ENCODE measurements at places on chromosomes 7 and 10.

- DNase-seq = no peak
Observed at GRCh38 chr10:126433351-126433750, 45.1 kb upstream of the ADAM12 start.

GRCh38 chr7:138542183-138542582 lies 82.1 kb downstream of the TRIM24 start:
- no peak for DNase-seq

DNA sequence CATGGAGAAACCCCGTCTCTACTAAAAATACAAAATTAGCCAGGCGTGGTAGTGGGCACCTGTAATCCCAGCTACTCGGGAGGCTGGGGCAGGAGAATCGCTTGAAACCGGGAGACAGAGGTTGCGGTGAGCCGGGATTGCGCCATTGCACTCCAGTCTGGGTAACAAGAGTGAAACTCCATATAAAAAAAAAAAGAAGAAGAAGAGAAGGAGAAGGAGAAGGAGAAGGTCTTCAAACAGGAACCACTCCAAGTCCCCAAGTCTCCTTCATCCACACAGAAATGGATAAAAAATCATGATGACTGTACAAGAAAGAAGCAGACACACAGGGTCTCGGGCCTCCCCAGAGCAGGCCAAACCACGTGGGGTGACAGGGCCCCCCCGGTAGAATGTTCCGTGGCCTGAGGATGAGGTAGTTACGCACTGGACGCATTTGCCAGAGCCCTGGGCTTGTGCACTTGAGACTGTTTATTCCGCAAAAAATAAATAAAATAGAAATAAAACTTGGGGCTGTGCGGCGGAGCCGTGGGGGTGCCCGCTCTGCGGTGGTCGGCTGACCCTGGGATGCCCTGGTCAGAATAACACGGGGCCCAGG lies 15.8 kb downstream of the VENTX start:
- DNase-seq = no peak

DNA sequence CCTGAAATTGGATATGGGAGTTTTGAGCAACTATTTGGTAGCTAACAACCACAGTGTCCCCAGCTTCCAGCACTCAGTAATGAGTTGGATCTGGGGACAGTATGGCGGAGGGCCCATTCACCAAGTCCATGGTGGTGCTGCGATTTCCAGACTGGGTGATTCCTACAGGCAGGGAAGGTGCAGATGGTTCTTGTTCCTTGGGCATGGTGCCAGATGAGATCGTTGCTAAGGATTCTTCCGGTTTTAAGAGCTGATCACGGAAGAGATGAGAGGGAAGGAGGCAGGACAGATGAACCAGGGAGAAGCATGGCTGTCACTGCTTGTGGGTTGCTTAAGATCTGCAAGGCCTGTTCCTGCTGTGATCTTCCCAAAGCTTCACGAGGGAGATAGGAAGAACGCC lies 380.3 kb downstream of the TCERG1L start:
- no peak for DNase-seq

DNA sequence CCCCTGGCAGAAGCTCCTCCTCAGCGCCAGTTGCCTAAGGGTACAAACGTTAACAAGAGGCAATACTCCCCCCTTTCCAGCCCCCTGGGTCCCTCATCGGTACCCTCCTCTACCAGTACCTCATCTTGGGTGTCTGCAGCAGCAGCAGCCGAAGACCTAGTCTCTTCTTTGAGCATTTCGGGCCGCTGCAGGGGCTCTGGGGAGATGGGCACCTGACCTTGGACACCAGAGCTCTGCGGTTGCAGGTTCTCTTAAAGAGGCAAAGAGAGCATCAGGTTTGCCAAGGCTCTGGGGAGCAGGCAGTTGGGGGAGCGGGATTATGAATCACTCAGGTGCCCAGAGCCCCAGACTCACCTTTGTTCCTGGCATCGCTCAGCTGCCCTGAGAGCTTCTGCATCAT lies 3.5 kb downstream of the FBXL15 start:
- DNase-seq = no peak
